ENCODE measurements at places on chromosomes 3 and 15.

DNA sequence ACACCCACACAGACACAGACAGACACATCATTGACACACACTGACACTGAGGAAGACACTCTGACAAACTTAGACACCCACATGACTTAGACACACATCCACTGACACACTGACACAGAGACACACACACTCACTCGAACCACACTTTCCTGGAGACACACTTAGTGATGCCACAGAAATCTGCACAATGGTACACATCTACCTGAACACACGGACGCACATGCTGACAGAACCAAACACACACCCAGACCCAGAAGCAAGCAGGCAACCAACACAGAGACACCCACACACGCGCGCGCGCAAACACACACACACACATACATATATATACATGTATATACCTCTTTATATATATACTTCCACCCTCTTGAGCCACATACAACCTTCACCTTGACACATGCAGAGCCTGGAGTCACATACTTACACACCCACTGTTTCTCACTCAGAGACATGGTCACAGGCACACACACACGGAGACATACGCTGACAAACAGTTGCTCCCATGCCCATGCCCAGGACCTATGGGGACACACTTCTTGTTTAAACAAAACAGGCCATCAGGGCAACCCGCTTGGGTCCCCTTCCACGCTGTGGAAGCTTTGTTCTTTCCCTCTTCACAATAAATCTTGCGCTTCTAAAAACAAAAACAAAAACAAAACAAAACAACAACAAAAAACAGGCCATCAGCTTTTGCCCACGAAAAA, 913 bp upstream of the SCN5A start:
- no peak for DNase-seq

GRCh38 chr3:48696156-48696555, 10.4 kb upstream of the NCKIPSD start:
- DNase-seq: no peak

DNA sequence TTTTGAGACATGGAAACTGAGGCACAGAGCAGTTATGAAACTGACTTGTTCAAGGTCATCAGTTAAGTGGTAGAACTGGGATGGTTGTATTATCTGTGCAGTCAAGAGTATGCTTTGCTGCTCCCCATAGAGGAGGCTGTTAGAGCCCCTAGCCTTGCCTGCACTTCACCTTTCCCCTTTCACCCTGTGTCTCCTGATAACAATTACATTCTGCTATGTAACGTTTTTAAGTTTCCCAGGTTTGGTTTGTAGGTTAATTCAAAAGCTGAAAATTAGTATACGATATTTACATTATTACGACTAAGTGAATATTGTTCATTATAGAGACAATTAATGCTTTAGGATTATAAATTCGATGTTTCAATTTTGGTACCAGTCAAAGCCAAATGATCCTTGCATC, 89.9 kb downstream of the ECT2 start:
- no peak for DNase-seq

DNA sequence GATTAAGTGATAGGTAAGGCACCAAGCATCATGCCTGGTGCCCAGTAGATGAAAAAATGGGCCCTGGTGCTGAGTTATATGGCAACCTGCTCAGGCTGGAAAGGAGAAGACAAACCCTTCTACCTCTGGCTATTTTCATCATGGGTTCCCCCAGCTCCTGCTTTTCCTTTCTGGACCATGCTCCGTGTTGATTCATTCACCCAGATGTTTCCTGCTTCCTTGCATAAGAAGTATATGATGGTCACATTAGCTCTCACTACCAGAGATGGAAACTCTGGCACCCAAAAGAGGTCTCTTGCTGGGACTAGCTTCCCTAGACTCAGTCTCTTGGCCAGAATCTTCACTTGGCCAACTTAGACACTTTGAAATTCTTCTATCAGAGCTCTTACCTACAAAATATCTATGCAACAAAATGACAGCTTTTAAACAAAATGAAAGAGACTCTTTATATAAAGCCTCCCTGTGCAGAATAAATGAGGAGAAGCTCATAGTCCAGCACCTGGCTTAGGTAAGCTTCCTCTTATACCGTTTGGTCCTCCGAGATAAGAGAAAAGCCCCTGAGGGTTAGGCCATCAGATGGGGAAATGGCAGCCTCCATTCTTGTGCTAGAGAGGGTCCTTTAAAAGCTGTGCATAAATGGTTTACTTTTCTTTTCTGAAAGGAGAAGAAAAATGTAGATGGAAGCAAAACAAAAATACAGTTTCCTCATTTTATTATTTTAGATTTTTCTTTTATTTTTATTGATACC, 46.8 kb upstream of the MCF2L2 start:
- DNase-seq: no peak

DNA sequence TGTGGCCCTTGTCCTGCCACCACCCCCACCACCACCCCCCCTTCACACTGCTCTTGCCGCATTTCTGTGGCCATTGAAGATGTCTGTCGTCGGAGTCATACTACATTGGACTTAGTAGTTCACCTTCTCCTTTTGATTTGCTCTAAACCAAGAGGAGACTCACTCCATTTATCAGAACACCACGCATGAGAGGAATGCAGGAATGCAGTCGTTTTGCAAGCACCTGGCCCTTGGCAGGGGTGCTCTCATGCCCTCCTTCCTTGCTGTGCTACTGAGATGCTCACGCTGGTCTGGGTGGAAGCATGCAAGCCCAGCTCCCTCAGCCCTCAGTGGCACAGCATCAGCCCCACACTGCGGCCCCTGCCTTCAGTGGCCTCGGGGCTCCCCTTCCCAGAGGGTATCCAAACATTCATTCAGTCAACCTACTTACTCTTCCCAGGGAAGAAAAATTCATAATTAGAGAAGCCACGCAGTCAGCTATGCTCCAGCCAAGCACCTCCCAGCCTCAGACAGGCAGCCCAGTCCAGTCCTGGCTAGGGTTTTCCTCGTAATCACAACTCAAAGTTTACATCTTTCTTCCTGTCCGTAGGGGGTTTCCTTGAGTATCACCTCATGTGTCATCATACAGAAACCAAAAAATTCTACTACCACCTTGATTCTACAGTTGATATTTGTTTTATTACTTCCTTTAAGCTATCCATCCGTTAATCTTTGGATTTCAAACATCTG, 520.0 kb downstream of the GABRG3 start:
- DNase-seq: no peak

DNA sequence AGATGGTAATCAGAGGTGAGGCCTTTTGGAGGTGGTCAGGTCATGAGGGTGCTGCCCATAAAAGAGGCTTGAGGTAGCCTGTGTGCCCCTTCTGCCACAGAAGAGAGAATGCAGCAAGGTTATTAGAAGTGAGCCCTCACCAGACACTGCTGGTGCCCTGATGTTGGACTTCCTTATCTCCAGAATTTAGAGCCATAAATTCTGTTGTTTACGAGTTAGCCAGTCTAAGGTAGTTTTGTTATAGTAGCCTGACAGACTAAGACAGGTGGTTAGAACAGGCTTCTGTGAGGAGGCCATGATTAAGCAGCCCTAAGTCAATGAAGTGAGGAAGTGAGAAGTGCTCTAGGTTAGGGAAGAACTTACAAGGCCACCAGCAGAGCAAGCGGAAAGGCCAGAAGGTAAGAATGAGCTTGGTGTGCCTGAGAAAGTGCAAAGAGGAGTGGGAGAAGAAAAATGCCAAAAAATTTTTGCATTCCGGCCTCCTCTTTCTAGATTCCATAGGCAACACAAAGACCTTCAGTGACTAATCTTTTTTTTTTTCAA, 44.2 kb upstream of the STT3B start:
- no peak for DNase-seq
